ENCODE measurements at places on chromosomes 5 and 9. TPM values are rescaled to one million over a fixed set of nuclear protein-coding genes. Genes with fewer than 3 reads are reported as not detected.

FBXO10 gene
- total RNA-seq: 6.7 TPM

GRCh38 chr9:107626118-107626517 lies 136.5 kb upstream of the KLF4 start:
- DNase-seq: no peak

PCDHB5 gene
- 2.7 TPM for total RNA-seq

GRCh38 chr5:66896171-66896570 lies 300.0 kb downstream of the MAST4 start:
- no peak for DNase-seq

DNA sequence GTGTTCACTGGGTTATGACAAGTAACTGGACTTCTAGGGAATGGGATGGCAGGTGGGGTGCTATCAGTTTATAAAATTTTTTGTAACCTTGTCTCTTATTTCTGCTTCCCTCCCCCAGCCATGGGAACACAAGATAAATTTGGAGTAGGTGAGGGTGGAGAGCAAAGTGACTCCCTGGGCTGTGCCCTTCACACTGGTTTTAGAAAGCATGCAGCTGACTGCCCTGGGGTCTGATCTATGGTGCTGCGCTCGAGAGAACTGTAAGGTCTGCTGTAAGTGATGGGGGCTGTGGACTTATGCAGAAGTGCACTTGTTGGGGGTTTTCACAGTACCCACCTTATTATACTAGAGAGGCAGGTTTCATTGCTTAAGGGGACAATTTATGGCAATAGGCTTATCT lies 247.7 kb upstream of the DMRT1 start:
- no peak for DNase-seq

- DNase-seq: no peak
These were observed 578 bp downstream of the LHX6 start for GRCh38 chr9:122228191-122228567.

- no peak for DNase-seq
These were observed 4.0 kb upstream of the ADAMTS16 start for GRCh38 chr5:5135957-5136676.

PCDH12 gene
- 10.0 TPM for total RNA-seq

GBA2 gene
- 97.7 TPM for total RNA-seq

GRCh38 chr5:180604271-180604670 lies 13.0 kb upstream of the SCGB3A1 start:
- DNase-seq: peak; percentile 2

EQTN gene
- total RNA-seq: not detected

DNA sequence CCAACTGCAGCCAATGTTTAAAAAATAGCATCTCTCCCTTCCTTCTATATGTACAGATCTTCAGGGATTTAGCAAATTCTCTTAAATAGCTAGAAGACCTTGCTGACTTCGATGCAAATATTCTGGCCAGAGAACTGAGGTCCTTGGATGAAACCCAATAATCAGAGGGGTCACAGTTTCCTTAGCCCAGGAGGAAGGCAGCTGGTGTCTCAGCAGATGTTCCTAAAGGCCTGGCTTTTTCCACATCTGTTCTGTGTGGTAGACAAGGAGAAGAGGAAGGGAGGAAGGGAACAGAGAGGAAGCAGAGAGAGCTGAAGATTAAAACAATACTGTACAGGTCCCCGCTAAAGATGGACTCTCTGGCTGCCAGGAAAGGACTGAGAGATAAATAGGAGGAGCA lies 33.1 kb downstream of the BOD1 start:
- DNase-seq: no peak

GRCh38 chr9:117682955-117683710 lies 21.1 kb upstream of the TLR4 start:
- no peak for DNase-seq

- no peak for DNase-seq
These were observed 13.3 kb downstream of the ZNF474 start for GRCh38 chr5:122142480-122143164.

DNA sequence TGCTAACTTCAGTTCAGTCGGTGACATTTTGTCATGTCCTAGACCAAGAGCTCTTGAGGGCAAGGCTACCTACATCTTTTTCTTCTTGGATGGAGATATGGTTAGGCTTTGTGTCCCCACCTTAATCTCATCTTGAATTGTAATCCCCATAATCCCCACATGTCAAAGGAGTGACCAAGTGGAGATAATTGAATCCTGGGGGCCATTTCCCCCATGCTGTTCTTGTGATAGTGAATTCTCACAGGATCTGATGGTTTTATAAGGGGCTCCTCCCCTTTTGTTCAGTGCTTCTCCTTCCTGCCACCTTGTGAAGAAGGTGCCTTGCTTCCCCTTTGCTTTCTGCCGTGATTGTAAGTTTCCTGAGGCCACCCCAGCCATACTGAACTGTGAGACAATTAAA lies 2.1 kb upstream of the CFAP90 start:
- no peak for DNase-seq

CXCL14 gene
- total RNA-seq: 11.2 TPM

GRCh38 chr5:54757541-54757940 lies 227.9 kb downstream of the ESM1 start:
- no peak for DNase-seq

DNA sequence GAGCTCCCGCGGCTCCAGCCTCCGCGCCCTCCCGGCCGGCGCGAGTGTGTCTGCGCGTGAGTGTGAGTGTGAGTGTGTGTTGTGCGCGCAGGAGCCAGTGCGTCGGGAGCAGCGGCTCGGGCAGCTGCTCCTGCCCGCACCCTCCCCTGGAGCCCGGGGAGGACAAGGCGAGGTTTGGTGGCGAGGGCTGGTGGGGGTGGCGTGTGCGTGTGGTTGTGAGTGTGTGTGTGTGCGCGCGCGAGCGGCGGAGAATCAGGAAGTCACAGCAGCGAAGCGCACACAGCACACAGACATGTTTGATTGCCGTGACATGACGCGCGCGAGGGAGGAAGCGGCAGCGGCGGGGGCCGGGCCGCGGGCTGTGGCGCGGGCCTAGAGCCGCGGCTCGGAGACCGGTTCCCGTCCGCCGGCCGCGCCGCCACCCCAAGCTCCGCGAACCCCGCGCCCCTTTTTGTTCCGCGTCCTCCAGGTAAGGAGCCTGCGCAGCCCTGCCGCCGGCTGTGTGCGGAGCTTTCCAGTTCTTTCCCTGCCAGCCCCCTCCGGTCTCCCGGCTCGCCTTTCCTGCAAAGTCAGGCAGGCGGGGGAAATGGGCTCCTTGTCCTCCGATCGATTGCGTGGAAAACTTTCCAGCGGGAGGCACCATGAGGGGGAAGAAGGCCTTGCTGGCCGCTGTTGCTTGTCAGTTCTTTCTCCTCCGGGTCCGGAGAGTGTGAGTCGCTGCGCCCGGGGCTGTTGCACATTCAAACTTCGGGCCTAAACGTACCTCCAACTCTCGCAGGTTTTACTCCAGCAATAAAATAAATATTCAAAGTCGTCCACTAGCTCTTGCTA lies 2.4 kb downstream of the SMARCA2 start:
- peak; percentile 84 for DNase-seq

- DNase-seq: no peak
These were observed 43.7 kb downstream of the SECISBP2 start for GRCh38 chr9:89361816-89362646.

LCN15 gene
- 1.1 TPM for total RNA-seq

GRCh38 chr5:181234455-181235306 lies 9.0 kb downstream of the RACK1 start:
- no peak for DNase-seq

BTNL3 gene
- 0.13 TPM for total RNA-seq

DNA sequence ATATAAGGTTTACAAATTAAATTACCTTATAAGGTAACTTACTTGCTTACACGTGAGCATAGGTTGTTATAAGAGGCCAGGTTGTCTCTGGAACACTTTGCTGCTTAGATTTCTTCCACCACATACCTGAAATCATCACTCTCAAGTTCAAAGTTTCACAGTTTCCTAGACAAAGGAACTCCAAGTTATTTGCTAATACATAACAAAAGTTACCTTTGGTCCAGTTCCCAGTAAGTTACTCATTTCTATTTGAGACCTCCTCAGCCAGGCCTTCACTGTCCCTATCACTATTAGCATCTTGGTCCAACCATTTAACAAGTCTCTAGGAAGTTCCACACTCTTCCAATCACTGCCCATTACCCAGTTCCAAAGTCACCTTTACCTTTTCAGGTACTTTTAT lies 18.5 kb upstream of the UGT3A1 start:
- no peak for DNase-seq

DNA sequence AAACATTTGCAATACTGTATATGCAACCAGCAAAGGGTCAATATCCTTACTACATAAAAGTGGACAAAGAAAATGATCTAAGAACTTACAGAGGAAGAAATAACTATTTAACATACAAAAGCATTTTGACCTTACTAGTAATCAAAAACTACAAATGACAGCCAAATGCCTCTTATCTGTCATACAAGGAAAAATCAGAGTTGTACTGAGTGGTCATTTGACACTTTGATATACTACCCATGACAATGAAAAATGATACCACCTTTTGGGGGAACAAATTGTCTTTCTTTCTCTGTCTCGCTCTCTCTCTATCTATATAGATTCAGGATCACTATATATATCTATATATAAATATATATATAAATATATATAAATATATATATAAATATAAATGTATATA lies 50.4 kb upstream of the ZSWIM6 start:
- no peak for DNase-seq

CTSV gene
- total RNA-seq: not detected

- DNase-seq: peak; percentile 85
These were observed 59.5 kb downstream of the HSPA4 start for GRCh38 chr5:133111299-133111698.

DNA sequence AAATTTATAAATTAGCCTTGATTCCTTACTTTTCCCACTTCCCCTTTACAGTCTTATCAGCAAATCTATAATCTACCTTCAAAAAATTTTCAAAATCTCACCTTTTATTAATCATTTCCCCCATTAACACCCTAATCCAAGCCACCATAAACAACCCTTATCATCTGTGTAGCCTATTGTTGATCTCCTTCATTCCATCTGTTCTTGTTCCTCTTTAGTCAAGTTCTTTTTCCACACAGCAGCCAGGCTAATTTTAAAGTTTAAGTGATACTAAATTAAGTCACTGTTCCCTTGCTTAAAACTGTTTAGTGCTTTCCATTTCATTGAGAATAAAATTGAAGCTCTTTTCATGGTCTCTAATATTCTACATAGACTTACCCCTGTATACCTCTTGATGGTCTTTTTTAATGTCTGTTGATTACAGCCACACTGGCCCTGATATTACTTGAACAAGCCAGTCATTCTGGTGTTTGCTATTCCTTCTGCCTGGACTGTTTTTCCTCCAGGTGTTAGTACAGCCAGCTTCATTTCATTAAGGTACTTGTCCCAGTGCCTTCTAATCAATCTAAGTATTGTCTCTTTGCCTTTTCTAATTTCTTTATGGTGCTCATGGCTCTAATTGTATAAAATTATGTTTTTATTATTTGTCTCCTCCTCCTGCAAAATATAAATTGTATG lies 31.1 kb downstream of the GPR151 start:
- no peak for DNase-seq

NRARP gene
- total RNA-seq: 11.5 TPM

- DNase-seq: peak; percentile 29
These were observed 28.1 kb upstream of the PIK3R1 start for GRCh38 chr5:68187268-68188055.

ANKRD18A gene
- total RNA-seq: 5.0 TPM

GRCh38 chr5:145509336-145510136 lies 325.6 kb downstream of the PRELID2 start:
- no peak for DNase-seq

DNA sequence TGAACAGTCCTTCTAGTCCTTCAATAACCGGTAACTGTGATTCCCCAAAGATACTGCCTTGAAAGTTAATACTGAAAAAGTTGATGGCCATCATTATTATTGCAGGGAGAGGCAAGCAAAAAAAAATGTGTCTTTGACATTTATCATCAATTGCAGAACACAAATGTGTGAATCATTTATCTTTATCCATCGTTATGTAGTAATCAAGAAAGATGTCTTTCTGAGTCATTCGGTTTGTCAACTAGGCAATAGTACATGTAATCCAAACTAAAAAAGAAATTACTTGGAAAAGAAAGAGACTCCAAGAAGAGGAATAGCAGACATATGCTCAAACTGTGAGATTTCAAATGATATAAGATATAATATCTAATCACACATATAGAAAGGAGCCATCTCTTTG lies 473.0 kb downstream of the CETN3 start:
- no peak for DNase-seq

- no peak for DNase-seq
These were observed 942 bp downstream of the PHF2 start for GRCh38 chr9:93577078-93577974.

DNA sequence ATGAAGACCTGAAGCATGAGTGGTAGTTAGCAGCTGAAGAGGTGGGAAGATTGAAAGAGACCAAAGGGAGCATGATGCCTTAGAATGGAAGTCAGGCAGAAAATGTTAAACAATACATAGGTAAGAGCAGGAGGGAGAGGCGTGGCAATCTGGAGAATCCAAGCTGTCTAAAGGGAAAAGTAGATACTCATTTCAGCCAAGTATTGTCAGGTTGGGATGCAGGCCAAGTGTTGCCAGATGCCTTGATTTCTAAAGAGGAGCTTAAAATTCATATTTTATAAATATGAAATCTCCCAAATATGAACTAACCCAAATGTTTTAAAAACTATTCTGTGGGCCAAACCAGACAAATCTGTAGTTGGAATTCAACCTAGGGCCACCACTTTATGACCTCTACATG lies 4.2 kb downstream of the PAM start:
- DNase-seq: no peak
